ENCODE measurements at places on chromosomes 2 and 18. TPM values are rescaled to one million over a fixed set of nuclear protein-coding genes. Genes with fewer than 3 reads are reported as not detected.

- DNase-seq, result no peak
Observed at GRCh38 chr2:2530334-2530733, 199.3 kb upstream of the MYT1L start.

- DNase-seq, result peak; percentile 57
Observed at GRCh38 chr2:167785606-167786216, 461.7 kb downstream of the STK39 start.

DNA sequence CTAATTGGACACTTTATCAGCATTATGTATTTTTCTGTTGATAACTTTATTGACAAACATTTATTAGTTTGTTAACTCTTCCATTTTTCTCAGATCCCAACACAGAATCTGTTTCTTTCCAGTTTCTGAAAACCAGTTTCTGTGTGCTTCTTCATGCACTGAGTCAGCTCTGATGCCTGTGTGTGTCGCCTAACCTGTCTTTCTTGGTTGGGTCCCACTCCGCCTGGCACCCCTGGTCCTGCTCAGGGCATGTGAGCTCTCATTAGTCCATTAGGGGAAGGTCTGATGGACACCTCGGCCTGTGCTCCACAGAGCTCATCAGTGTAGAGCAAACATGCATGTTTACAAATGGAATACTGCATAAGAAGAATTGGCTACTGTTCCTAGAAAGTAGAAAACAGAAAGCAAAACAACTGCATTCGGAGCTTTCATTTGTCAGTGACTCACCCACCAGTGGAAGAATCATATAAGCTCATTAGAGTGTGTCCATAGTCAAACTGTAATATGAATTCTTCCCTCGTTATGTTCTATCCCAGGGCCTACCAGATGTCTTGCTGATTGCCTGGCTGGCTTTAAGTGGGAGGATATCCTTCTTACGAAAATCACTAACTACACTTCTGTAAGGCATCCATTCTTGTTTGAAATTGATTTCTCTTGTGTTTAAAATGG, 137.7 kb downstream of the SNTG2 start:
- no peak for DNase-seq

DNA sequence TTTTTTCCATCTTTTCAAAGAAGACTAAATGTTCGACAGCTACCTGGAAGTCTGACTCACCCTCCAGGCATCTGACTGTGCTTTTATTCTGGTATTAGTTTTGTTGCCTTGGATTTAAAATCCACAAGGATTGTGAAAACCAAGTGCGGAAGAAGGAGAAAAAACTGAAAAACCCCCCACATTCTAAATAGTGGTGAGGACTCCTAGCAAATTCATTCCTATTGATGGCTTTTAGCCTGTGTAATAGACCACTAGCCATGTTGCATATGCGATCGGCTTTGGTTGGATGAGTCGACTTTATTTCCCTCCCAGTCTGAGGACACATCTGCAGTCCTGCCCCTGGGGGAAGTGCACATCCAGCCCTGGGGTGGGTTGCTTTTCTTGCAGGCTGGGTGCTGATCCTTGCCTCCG, 16.9 kb downstream of the LDLRAD4 start:
- no peak for DNase-seq

DNA sequence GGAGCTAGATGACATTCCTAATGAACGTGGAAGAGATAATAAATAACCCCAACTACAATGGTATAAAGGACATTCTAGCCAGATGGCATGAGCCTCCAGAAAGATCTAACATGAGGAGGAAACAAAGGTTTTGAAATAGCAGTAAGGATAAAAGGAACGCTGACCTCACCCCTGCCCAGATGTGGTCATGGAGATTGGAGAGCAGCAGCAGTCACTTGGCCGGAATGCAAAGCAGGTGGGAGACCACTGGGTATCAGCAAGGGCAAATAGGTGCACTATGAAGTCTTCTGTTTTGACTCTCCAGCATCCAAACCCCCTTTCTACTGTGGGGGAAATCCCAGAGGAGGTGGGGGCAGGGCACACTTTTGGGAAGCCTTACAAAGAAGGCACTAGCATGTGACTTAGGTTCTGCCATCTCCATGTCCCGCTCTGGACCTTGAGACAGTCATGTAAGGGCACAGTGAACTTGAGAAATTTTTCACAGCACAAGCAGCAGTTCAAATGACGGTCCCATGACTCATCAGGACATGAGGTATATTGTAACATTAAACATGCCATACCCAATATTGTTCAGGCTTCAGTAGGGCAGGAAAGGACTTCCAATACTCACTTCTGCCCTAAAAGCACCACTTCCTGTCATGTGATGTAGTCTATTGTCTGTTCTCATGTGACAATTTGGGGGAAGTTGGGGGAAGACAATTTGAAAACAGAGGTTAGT, 55.2 kb downstream of the METTL4 start:
- peak; percentile 27 for DNase-seq

- no peak for DNase-seq
Observed at GRCh38 chr2:71243634-71244301, 16.9 kb upstream of the PAIP2B start.

GRCh38 chr2:181037922-181038321, 57.5 kb downstream of the UBE2E3 start:
- no peak for DNase-seq

The TMEM127 gene
- 17.9 TPM for total RNA-seq

The RGPD5 gene
- 37.1 TPM for total RNA-seq

Measured in SJCRH30 (cell line).